NCI-H1436 treated with DMSO at 0.1 percent for 48 hours (cell line): ENCODE measurements at places on chromosomes 3 and 15.

DNA sequence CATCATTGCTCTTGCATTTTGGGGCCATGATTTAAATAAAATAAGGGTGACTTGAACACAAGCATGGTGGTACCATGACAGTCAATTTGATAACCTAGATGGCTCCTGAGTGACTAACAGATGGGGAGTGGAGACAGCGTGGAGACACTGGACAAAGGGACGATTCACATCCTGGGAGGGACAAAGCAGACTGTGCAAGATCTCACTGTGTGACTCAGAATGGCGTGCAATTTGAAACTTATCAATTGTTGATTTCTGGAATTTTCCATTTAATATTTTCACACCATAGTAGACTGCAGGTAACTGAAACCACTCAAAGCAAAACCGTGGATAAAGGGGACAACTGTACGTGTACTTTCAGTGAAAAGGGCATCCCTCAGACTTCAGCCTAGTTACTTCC lies 25.5 kb downstream of the MCCC1 start:
- DNase-seq, result no peak

DNA sequence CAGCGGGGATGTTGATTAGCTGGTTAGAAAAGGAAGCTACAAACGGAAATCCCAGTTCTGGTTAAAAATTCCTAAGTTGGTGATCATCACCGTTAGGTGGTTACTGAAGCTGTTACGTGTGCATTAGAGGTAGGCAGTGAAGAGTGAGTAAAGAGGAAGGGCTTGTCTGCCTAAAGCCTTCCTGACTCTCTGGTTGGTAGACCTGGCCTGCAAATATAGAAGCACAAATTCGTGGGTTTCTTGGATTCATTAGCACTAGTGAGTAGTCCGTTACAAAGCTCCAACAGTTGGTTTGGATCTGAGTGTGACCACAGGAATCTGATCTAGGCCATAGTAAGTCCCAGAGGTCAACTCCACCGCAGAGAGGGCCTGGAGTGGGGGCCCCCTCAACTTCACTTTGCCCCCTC lies 174.0 kb upstream of the TP63 start:
- no peak for DNase-seq

GRCh38 chr15:84834969-84835368 lies 17.8 kb downstream of the ALPK3 start:
- no peak for DNase-seq

- no peak for DNase-seq
These were observed 829 bp downstream of the RNF7 start for GRCh38 chr3:141738891-141739363.

GRCh38 chr15:62812515-62812835 lies 230.1 kb upstream of the TPM1 start:
- no peak for DNase-seq

DNA sequence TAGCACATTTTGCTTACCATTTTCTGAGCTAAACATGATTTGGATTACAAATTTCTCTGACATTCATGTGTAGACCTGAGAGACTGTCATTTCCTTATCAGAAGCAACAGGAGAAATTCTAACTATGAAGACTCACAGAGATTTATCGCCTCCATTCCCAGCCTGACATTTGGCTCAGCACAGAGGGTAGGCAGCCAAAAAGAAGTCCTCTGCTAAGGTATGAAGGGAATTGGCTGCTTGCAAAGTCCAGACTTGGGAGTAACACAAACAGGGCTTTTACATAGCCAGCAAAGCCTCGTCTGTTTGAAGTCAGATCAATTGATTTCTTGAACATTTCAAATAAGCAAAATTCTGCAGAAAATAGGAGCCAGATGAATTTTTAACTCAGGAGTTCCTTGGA lies 57.0 kb upstream of the CMSS1 start:
- no peak for DNase-seq

GRCh38 chr3:196936288-196936687 lies 6.0 kb downstream of the NCBP2 start:
- DNase-seq, result no peak

DNA sequence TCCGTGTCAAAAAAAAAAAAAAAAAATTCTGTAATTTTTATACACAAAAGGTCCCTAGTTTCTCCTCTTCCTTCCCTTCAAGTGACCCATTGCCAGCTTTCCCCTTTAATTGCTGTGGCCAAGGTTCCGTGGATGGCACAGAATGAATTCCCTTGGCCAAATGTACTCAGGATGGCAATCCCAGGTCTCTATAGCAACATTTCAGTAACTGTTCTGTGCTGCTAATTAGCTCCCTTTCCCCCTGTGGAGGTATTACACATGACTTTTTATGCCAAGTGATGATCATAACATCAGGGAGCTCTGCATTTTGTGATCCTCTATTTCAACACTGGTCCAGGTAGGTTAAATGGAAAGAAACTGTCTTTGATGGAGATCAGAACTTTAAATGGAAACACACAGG lies at the start of gene OR4F6:
OR4F6 (plus strand) TSS at position 301 of the 400 bp plus-strand sequence. CDS start 2,211 bp downstream, outside the sequence.
- DNase-seq, result no peak

DNA sequence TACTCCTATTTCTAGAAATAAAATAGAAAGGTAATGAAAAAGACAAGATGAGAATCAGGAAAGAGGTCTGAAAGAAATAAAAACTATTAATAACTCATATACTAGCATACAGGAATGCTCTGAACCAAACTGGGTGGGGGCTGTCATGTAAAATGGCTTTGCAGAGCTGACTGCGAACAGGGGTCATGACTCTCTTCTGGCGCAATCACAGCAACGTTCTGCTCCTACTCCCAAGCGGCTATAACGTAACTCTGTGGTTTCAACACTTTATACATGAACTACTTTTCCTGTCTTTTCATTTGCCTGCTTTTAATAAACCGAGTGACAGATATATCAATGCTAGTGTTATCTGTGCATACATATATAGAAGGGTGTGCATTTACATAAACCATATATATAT lies 116.7 kb downstream of the DLG1 start:
- DNase-seq, result no peak

- DNase-seq, result no peak
These were observed 11.5 kb upstream of the CCR9 start for GRCh38 chr3:45874677-45875346.

GRCh38 chr15:60905587-60905986 lies 323.5 kb downstream of the RORA start:
- no peak for DNase-seq

DNA sequence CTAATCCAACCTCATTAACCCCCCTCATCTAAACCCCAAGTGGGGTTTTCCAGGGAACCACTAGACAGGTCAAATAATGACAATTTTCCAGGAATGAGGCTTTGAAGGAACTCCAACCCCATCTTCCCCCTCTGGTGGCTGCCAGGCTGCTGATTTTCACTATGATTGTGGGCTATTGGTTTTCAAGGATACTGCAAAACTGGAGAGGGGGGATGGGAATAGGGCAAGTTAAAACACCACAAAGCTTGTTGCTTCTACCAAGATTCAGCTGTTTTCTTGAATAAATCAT lies 10.4 kb upstream of the ZNF662 start:
- no peak for DNase-seq

GRCh38 chr3:98545940-98546339 lies 14.2 kb downstream of the GPR15 start:
- no peak for DNase-seq

- no peak for DNase-seq
These were observed 179.4 kb downstream of the VGLL4 start for GRCh38 chr3:11464356-11464755.

DNA sequence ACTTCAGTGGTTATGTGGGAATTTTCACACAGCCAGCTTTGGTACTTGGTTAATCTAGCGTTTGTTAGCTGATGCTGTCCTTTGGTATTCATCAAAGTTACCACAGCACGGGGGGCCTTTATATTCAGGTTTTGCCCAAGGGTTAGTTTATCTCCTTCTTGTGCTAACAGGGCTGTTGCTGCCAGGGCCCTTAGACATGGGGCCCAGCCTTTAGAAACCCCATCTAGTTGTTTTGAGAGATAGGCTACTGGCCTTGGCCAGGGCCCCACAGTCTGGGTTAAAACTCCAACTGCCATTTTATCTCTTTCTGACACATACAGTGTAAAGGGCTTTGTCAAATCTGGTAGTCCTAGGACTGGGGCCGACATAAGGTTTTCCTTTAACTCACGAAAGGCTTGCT lies 7.5 kb upstream of the DNAAF4 start:
- no peak for DNase-seq

GRCh38 chr15:35546511-35547381 lies 781 bp upstream of the DPH6 start:
- DNase-seq, result no peak

DNA sequence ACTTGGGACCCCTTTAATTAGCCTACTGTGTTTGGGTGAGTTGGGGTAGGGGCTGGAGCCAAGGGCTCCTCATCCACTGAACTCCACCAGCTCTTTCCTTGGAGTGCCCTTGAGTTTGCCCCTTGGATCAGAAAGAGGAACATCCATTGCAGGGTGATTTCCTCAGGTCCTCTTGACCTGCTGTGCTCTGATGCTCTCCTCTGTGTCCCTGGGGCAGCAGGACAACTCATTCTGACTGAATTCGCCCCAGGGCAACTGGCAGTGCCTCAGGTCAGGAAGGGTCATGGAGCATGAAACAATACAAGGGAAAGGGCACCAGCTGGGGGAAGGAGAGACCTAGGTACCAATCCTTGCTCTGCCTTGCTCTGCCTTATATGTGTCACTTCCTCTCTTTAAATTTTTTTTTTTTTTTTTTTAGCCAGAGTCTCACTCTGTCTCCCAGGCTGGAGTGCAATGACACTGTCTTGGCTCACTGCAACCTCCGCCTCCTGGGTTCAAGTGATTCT lies 47.8 kb downstream of the BSN start:
- DNase-seq, result no peak

DNA sequence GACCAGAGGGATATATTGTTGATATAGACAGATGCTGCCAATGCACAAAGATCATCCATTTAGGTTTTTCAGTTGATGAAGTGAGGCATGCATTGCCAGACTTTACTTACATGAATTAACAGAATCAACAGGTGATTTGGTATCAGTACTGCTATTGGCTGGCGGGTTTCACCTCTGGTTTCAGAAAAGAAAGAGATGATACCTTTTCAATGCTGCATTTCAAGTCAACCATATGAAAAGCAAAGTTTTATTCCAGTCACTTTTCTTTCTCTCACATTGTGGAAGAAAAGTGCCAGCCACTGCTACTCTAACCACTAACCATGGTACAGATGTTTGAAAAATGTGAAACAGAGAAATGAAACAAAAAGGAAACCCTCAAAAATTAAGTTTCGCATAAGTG lies 289.1 kb downstream of the TIGIT start:
- DNase-seq, result no peak

DNA sequence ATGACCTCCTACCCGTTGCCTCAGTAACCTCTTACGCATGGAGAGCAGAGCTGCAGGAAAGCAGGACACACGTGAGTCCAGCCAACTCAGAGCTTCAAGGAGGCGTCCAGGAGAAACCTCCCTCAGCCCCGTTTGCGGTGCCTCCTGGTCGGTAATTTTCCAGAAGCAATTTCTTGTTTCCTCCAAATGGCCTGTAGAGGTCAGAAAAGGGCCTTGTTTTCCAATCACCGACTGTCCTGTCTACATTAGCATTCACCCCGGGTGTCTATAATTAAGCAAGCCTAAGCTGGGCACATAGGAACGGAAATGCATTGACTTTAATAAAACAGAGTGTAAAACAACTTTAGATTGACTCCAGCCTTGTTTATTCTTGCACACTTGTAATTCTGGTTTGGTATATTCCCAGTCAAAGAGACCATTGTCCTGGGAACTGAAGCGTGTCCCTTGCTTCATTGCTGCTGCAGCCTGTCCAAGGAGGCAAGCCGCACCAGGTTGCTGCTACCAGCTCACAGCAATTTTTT lies 836.2 kb downstream of the AGBL1 start:
- DNase-seq, result no peak

DNA sequence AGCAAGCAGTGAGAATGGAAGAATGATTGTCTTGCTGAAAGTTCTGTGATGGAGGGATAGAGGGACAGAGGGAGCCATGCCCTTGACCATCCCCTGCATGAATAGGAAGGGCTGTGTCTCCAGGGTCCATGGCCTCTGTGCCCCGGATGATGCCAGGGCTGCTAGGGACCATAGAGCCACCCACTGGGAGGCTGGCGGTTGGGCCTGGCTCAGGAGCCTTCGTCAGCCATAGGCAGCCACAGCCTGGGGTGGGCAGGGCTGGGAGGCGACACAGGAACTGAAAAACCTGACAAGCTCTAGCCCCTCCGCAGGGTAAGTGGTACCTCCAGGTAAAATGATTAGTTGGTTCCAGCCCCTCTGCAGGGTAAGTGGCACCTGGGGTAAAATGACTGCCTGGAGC lies 19.1 kb upstream of the LAMP3 start:
- DNase-seq, result peak; percentile 61

DNA sequence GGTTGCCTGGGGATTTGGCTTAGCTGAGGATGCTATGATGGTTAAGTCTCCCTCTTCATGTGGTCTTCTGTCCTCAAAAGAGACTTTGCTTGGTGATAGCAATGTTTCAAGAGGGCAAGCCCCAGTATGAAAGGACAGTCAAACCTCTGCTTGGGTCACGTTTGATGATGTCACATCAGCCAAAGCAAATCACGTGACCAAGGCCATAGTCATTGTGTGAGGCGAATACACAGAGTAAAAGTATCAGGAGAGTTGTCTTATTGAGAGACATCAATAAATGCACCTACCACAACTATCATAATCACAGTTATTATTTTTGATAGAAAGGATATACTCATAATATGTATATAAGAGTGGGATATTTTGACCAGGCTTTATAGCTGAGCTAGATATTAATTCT lies 243.0 kb downstream of the EPHA6 start:
- DNase-seq, result no peak

DNA sequence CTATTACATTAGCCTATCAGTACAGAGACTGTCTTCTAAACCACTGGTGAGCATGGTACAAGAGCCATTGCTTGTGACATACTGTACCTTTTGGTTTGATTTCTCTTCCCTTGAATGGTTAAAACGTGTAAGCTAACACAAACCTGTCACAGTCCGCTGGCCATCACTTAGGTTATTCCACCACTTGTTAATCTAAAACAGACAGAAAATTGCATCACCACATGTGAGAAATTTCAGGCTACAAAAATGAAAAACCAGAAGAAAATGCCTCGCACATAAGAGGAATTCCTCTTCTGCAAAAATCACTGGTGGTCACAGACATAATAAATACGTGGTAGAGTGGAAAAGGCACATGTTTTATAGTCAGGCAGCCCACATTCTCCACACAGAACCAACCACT lies 22.1 kb downstream of the PARL start:
- no peak for DNase-seq

DNA sequence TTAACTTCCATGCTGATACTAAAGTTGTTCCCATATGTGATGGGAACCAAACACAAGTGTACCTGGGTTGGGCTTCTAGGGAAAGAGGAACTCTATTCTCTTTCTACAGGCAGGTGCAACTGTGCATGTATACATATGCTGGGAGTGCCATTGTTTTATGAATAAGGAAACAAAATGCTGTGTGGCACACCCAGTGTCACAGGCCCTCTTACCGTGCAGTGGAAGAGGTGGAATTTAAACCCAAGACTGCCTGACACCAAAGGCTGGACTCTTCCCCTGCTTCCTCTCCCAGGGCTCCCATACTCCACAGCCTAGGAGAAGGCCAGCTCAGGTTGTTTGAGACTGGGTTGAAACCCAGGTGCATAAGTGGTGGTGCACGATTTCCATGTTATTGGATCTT lies 1.9 kb upstream of the FETUB start:
- DNase-seq, result no peak

GRCh38 chr3:7713724-7714123 lies 787.9 kb upstream of the LMCD1 start:
- DNase-seq, result no peak

- DNase-seq, result no peak
These were observed 821 bp upstream of the MAGI1 start for GRCh38 chr3:66039590-66039887.
